ENCODE measurements at places on chromosomes 12 and 14. TPM values are rescaled to one million over a fixed set of nuclear protein-coding genes. Genes with fewer than 3 reads are reported as not detected.

The PAX9 gene
- total RNA-seq: 0.28 TPM

The ADGRD1 gene
- total RNA-seq: not detected

The STYK1 gene
- 1.5 TPM for total RNA-seq

The CCDC175 gene
- not detected for total RNA-seq

The FGF6 gene
- not detected for total RNA-seq

The ISCA2 gene
- 32.2 TPM for total RNA-seq

DNA sequence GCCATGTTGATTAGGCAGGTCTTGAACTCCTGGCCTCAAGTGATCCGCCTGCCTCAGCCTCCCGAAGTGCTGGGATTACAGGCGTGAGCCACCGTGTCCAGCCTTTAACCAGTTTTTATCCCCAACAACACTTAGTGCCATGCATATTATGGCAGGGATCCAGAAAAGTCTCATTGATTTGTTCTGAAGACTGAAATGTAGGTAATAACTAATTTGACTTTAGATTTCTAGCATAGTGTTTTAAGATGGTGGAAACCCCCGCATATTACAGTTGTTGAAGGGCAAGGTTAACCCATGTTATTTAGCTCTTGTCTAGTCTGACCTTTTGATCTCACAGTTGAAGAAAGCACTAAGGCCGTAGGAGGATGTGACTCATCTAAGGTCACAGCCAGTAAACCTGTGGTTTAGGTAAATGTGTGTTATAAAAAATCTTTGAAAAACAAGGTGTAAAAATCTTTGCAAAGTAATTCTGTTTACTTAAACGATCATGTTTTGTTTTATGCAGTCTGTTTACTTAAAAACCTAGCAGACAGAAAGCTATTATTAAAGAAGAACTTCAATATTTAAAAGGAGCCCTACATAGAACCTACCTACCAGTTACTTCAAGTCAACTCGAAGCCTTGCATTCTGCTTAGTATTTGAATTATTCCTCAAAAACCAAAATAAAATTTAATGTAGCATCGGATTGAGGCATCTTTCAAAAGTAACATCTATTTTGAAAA lies 24.8 kb downstream of the BICDL1 start:
- no peak for DNase-seq

DNA sequence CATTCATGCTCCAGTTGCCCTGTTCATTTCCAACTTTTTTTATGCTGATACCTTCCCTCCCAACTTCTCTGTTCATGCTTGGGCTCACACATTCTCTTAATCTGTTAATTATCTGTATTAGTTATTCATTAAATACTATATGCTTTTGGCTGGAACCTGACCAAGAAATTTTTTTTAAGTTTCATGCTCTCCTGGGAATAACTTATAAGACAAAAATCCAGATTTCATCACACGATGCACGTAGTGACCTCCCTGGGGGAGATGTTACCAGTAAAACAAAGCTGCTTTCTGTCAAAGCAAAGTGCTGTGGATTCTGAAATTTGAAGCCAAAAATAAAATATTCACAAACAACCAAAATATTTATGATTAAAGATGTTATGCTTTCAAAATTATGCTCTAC lies 215.0 kb upstream of the USP15 start:
- DNase-seq: no peak

- DNase-seq: no peak
Observed at GRCh38 chr14:35362911-35363374, 41.6 kb downstream of the NFKBIA start.

- no peak for DNase-seq
Observed at GRCh38 chr12:24582954-24583601, 365.8 kb downstream of the BCAT1 start.

- no peak for DNase-seq
Observed at GRCh38 chr12:60209933-60210332, 614.1 kb downstream of the SLC16A7 start.

GRCh38 chr12:11827091-11828061 lies 177.9 kb downstream of the ETV6 start:
- DNase-seq: peak; percentile 30

- DNase-seq: no peak
Observed at GRCh38 chr12:64590183-64590582, 20.1 kb upstream of the RASSF3 start.

- no peak for DNase-seq
Observed at GRCh38 chr12:68113644-68114043, 45.9 kb downstream of the IFNG start.

- no peak for DNase-seq
Observed at GRCh38 chr12:62654326-62655241, 188.0 kb downstream of the MON2 start.

DNA sequence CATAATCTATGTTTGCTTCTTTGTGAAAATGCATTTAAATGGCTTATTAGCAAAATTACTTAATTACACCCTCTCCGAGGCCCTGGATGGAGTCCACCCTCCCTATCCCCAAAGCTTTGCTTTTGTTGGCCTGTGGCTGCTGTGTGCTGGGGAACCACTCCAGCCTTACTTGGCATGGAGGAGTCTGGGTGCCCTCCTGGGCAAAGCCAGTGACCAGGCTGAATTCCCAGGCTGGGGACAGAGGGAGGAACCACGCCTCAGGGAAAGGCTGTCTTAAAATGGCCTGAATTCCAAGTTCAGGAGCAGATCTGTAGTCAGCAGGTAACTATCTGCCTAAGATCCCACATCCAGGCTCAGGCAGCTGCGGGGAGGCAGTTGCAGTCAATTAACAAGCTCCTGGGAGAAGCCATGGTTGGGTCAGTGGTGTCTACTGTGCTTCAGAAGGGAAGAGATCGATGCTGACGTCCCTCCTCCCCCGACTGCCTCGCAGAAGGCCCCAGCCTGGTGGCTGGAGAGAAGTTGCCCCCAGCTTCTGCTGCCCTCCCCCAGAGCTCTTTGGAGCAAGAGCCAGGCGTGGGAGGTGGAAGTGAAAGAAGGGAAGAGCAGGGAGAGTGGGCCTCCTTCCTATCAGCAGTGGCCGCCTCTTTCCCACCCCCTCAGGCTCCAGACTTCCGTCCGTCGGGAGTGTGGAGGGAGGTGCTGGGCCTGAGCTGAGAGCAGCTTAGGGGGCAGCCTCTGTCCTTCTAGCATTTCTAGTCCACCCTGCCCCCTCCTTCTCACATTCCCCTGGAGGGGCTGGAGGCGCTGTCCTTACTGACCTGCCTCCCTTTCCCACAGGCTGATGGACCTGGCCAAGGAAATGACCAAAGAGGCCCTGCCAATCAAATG lies 11.3 kb downstream of the VASH1 start:
- DNase-seq: no peak

DNA sequence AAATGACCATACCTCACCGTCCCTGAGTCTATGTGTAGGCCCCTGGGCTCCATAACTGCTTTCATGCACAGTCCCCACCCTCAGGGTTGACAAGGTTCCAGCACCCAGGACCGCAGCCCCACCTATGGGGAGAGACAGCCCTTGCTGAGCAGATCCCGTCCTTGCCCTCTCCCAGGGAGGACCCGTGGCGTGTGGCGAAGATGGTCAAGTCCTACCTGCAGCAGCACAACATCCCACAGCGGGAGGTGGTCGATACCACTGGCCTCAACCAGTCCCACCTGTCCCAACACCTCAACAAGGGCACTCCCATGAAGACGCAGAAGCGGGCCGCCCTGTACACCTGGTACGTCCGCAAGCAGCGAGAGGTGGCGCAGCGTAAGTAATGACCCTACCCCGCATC lies 10.3 kb downstream of the HNF1A start:
- DNase-seq: no peak

- DNase-seq: no peak
Observed at GRCh38 chr14:92615451-92615850, 101.9 kb downstream of the RIN3 start.

DNA sequence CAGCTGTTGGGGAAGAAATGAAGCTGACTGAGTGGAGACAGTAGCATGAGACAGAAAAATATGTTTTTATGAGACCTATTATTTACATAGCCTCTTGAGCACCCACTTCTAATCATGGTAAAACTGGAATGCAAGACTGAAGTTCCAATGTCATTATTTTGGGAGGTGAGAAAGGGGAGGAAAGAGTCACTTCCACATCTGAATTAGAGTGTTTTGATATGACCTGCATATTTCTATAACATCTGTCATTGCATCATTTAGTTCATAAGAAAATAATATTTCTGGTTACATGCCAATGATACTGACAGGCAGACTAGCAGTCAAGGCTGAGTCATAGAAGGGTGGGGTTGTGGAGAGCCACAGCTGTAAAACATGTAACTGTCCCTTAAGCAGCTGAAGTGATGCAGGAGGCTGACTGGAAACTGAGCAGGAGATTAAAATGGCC lies 26.7 kb downstream of the NTN4 start:
- peak; percentile 67 for DNase-seq

GRCh38 chr12:85504164-85504563 lies 224.1 kb downstream of the ALX1 start:
- DNase-seq: no peak

DNA sequence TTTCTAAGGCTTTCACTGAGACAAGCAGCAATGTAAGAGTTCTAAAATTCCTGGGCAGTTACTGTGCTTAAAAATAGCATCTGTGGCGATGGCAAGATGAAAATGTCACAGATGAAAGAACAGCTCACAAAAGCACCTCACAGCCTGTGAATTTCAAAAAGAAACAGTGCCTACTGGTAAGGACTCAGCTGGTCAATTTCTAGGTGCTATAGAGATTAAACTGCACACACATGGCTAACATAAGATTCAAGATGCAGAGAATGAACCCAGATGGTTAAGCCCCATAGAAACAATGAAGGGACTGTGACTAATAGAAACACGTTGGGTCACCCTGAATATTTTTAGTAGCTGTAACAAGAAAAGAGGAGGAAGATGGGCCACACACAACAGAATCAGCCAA lies 12.0 kb upstream of the IL26 start:
- DNase-seq: peak; percentile 22

DNA sequence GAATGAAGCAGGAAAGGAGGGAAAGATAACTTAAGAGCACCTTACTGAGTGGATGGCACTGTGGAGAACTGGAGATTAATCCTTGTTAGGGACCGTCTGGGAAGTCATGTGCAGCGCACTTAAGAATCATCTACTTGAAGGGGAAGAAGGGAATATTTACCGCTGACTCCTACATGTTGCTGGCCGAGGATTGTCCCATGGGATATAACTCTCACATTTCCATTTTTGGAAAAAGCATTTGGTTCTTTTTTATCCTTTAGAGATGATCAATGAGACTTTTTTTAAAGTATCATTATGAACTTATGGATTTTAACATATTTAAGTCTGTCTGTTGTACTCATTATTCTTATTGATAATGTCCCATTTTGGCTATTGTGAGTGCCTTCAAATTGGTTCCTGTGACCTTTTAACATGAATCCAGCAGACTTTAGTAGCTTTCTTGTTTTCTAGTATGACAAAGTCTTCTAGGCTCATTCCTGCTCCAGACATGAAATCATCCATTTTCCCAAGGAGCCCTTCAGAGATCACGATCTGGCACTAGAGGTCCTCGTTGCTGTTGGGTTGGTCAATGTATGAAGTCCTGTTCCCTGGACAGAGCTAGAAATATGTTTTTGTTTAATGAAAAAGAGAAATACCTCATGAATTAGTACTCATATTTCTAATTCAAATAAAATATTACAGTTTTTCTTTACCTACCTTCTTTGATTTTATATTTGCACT lies 20.2 kb upstream of the FAM234B start:
- peak; percentile 71 for DNase-seq

GRCh38 chr14:79730953-79731352 lies 480.4 kb downstream of the DIO2 start:
- DNase-seq: no peak

DNA sequence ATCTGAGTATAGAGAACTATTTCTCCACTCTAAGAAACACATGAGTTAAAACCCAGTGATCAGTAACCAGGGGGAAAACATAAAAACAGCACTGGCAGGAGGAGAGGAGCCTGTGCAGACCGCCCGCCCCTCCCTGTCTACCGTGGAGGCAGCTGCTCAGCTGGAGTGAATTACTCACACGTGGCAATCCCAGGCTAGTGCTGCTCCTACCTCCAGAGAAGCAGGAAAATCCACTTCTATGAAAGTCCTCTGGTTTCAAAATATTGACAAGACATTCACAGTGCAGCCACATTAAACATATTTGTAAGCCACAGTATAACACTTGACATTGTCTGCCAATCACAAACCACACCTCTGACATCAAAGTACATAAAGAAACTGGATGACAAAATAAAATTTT lies 16.7 kb downstream of the TMEM132D start:
- DNase-seq: no peak
